Hematopoietic multipotent progenitor cell (in vitro differentiated cells): ENCODE measurements at places on chromosomes 16 and 17. TPM values are rescaled to one million over a fixed set of nuclear protein-coding genes. Genes with fewer than 3 reads are reported as not detected.

NUDT7 gene
- total RNA-seq: 6.5 TPM

NOG gene
- total RNA-seq: 67.9 TPM

CRYBA1 gene
- not detected for total RNA-seq

HCRT gene
- total RNA-seq: not detected

KRTAP9-8 gene
- not detected for total RNA-seq

SLC22A31 gene
- total RNA-seq: not detected

GCGR gene
- total RNA-seq: not detected

HBA2 gene
- total RNA-seq: 169 TPM

ORC6 gene
- 3.8 TPM for total RNA-seq

NOMO2 gene
- 77.3 TPM for total RNA-seq

HP gene
- total RNA-seq: 0.81 TPM

TNP2 gene
- not detected for total RNA-seq

ACSM3 gene
- 67.1 TPM for total RNA-seq

PERCC1 gene
- total RNA-seq: 5.1 TPM

FBXW10B gene
- total RNA-seq: not detected
